ENCODE measurements at places on chromosomes 13 and 19.

GRCh38 chr13:45333977-45334922 lies 6.7 kb downstream of the TPT1 start:
- no peak for DNase-seq

- DNase-seq, result no peak
Observed at GRCh38 chr19:35142606-35143230, 337 bp upstream of the FXYD7 start.

GRCh38 chr13:29583073-29583785 lies 12.3 kb downstream of the SLC7A1 start:
- no peak for DNase-seq

DNA sequence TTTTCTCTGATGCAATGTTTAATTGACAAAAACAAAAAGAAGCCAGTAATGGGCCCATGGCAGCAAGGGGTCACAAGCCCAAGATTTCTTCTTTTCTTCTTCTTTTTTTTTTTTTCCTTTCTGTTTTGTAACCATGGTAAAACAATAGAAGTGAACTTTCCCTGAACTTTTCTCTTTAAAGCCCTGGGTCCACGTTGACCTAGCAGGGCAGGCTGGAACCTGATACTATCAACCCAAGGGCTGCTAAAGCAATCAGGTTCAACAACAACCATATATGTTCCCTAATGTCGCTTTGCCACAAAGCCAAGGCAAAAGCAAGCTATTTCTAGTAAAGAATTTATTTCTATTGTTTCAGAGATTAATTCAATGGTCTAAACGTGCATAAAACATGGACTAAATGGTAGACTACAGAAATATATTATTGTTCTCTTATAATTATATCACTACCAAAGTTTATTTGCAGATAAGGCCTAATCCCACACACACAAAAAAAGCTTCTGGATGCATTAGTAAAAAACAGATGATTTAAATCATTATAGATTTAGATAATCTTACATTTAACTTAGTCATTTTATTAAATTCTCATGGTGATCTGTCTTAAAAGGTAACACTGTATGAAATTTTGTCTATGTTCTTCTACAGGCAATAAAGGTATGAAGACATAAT lies 153.9 kb downstream of the DACH1 start:
- no peak for DNase-seq

- DNase-seq, result no peak
Observed at GRCh38 chr13:82076496-82076895, 1735.6 kb upstream of the SPRY2 start.

GRCh38 chr13:113732961-113733950 lies 25.8 kb upstream of the TMEM255B start:
- DNase-seq, result no peak

DNA sequence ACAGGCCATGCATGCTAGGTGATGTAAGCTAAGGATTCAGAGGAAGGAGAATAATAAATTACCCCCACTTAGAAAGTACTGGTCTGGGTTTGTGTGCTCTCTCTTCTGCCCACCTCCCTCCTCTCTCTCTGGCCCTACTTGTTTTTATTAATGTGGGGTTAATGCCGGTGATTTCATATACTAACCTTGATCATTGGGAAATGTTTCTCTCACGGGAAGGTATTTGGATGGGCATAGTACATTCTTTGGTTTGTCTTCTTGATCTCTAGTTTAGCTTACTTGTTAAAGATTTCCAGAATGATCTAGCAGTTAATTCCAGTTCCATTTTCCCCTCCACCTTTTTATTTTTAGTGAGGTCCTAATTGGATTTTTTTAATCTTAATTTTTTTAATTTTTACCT lies 24.6 kb downstream of the ARHGAP35 start:
- no peak for DNase-seq

DNA sequence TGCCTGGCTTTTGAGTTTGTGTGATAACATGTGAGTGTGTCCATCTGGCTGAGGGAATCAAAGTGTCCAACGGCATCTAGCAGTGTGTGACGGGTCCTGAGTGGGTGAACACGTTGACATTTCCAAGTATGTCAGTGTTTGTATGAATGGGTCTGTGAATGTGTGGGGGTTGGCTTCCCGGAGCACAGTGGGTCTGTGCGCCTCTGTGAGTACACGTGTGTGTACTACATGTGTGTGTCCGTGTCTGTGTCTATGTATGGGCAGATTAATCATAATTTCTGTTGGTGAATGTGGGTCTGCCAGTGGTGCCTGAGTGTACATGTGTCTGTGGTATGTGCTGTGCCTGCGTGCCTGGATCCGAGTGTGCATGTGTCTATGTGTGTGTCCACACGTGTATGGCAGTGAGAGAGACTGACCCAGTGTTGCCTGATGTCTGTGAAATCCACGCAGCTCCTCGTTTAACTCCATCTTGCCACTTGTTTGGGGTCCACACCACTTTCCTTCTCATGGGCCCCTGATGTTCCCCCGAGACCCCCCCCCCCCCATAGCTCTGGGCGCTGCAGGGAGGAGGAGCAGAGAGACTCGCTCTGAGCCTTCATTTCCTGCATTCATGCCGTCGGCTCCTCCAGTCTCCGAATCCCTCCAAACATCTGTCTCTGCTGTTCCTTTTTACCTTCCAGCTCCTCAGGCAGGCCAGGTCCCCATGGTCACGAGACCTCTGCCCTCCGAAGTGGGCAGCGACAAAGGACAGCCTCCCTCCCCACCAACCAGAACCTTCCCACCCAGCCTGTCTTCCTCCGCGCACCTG lies 5.3 kb downstream of the CCDC8 start:
- DNase-seq, result no peak

All from nucleus accumbens (tissue), 56 donors.